Astrocyte of the cerebellum (primary cell): ENCODE measurements at places on chromosomes 6 and 20.

DNA sequence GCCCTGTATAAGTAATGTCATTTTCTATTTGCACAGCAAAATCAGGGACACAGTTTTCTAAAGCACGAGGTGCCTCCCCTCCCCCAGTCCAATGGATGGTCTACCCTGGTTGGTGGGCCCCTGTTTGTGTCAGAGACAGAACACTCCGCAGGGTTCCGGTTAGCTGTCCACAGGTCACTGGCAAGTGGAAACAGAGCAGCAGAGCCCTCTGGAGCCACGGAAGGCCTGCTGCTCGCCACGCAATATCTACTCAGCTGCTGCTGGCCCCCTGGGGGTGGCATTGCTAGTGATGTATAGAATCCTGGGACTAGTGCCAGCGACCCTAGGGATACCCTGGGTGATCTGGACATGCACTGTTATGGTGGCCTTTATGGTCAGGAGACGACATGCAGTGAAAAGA, 50.4 kb downstream of the RIN2 start:
- no peak for DNase-seq

DNA sequence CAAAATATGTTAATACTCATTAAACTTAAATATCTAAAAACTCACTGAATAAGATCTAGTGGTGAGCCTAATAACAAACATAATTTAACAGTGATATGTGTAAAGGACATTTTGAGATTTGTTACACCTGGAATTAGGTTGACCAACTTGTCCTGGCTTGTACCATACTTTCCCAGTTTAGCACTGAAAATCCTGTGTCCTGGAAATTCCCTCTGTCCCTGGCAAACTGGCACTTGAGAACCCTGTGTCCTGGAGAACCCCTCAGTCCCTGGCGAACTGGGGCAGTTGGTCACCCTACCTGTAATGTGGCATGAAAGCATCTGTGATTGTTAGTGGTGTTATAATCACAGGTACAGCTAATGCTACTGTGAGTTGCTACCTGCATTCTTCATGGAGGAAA, 6.9 kb upstream of the PRND start:
- DNase-seq, result no peak

GRCh38 chr20:10565922-10566897, 107.6 kb downstream of the JAG1 start:
- no peak for DNase-seq

DNA sequence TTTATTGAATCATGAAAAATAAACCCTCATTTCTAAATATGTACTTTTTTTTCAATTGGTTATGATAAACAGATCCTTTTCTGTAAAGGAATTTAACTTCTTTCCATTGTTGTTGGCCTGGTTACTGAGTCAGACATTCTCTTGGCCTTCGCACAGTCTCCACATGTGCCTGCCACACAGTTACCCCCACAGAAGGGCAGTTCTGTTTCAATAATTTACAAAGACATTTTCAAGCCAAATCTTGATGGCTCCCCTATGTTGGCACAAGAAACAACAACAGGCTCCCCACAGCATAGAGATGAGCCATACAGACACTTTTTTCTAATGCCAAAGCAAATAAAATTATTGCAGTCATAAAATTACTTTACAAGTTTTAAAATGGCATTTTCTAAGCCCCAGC, 55.6 kb upstream of the BEND6 start:
- DNase-seq, result peak; percentile 27

- DNase-seq, result no peak
These were observed 194.7 kb upstream of the RSPO3 start for GRCh38 chr6:126923807-126924206.

GRCh38 chr20:25035921-25036320, 22.0 kb downstream of the ACSS1 start:
- DNase-seq, result no peak

GRCh38 chr6:14986370-14986769, 259.5 kb upstream of the JARID2 start:
- no peak for DNase-seq

GRCh38 chr6:158978757-158979156, 21.2 kb downstream of the RSPH3 start:
- peak; percentile 57 for DNase-seq

- no peak for DNase-seq
These were observed 71.1 kb downstream of the HDDC2 start for GRCh38 chr6:125230674-125231073.

GRCh38 chr6:96304997-96305396, 216.6 kb upstream of the UFL1 start:
- DNase-seq, result no peak

DNA sequence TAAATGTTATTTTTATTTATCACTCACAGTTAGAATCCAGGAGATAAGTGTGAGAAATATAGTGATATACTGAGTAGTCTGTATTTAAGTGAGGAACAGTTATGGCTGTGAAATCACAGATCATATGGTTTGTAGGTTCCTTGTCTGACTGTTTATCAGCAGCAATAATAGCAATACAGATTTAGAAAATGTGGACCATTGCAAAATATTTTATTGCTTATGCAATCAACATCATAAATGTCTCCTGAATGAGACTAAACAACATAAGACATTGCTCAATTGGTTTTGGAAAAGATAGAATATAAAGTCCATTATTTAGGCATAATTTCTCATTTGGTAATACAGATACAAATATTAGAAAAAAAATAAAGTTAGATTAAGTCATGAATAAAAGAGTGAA, 43.7 kb downstream of the CCDC170 start:
- no peak for DNase-seq

DNA sequence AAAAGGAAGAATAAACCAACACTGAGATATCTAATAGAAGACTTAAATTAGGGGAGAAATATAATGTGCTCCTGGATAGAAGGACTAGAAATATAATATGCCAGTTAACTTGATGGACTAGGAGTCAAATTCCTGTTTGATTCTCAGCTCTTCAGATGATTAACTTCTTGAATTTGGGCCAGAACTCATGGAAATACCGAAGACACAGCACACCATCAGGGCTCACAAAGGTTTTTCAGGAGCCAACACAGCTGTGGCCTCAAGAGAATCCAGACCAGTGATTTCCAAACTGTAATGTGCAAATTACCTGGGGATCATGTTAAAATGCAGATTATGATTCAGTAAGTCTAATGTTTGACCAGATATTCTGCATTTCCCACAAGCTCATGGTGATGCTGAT, 33.8 kb upstream of the LRRC1 start:
- DNase-seq, result peak; percentile 20

DNA sequence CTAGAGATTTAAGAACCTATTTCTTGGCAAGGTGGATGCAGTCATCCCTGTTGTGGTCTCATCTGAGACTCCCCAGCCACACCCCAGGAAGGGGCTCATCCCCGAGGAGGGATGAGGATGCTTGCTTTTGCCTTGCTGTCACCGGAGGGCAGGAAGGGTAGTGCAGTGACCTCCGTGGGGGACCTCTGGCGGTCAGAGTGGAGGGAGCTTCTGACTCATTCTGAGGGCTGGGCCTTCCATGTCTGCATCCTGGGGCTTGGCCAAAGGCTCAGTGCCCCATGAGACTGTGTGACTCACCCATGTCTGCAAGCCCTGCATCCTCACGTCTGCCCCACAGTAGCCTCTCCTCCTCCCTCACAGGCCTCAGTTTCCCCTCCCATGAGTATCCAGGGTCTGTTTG, 38.7 kb downstream of the UQCC2 start:
- DNase-seq, result peak; percentile 80

DNA sequence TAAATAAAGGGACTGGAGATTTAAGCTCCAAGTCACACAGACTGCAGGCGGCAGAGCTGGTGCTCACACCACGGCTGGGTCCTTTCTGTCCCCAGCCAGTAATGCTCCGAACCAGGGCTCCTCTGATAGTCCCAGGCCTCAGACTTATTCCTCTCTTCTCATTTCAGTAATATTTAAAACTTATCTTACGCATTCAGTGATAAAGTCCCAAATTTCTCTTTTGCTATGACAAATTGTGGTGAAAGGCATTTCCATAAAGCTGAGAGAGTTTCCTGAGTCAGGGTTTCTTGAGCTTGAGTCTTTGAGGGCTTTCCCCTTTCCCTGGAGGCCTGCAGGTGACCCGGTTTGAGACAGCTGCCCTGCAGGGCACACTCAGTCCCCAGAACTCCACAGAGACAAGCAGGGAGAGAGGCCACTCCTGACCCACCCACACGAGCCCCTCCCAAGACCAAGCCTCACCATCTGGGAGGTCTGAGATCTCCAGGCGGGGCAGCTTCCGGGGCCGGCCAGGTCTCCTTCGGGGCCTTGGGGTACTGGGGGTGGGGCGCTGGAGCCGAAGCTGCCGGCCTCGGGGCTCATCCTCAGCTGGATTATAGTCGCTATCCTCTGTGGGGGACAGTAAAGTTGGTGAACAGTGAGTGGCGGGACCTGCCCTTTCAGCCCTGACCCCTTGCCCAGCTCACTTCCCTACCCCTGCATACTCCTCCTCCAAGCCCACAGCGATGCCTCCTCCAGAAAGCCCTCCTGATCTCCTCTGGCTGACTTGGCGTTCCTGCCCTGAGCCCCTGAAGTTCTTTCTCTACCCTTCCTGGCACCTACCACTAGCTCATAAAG, 6.6 kb downstream of the ZNF335 start:
- DNase-seq, result no peak

GRCh38 chr20:36666181-36666740, 20.3 kb upstream of the SLA2 start:
- DNase-seq, result no peak

DNA sequence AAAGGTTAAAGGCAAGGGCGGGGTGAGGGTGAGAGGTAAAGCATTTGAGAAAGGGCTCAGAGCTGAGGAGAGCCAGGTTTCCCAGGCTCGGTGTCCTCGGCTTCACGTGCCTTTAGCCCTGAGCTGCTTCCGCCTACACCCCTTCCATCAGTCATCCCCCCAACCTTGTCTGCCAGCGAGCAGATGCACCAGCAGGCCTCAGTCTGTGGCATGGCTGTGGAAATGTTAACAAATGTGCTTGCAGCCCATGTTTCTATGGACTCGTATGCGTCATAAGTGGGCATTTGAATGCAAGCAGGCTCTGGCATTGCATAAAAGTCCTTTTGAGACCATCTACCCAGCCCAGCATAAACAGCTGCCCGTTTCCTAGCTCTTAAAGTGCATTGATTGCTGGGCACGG, 88.8 kb downstream of the SYNJ2 start:
- DNase-seq, result no peak

GRCh38 chr6:167781066-167781767, 45.5 kb upstream of the AFDN start:
- no peak for DNase-seq

- DNase-seq, result no peak
These were observed 732.2 kb downstream of the HDGFL1 start for GRCh38 chr6:23301556-23301955.

DNA sequence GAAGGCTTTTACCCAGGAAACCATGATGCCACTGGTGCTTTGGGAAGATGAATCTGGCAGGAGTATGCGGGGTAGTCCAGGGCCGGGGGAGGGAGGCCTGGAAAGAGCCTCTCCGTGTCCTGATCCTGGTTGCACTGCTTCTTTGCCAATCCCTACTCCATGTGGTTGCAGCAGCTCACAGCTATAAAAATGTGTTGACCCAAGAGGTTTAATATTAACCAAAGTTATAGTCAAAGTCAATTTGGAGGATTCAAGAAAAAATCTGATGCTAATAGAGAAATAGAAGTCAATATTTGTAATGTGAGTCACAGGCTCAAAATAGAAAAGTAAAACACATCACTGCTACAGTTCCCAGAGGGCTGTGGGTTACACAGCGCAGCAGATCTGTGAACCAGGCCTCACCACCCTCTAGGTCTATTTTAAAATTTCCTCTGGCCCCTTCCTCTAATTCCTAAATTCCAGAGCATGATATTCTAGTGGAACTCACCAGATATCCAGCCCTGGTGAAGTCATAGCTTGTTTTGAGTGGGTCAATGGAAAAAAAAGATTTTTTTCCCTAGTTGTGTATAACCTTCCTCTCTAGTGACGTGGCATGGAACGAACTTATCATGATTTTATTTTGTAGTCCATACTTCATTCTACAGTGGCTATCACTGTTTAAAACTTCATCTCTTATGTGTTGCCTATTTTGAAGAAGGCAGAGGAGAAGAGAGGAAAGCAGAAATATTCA, 63.2 kb upstream of the BMP2 start:
- peak; percentile 22 for DNase-seq

GRCh38 chr20:24913076-24913628, 35.9 kb upstream of the CST7 start:
- no peak for DNase-seq

DNA sequence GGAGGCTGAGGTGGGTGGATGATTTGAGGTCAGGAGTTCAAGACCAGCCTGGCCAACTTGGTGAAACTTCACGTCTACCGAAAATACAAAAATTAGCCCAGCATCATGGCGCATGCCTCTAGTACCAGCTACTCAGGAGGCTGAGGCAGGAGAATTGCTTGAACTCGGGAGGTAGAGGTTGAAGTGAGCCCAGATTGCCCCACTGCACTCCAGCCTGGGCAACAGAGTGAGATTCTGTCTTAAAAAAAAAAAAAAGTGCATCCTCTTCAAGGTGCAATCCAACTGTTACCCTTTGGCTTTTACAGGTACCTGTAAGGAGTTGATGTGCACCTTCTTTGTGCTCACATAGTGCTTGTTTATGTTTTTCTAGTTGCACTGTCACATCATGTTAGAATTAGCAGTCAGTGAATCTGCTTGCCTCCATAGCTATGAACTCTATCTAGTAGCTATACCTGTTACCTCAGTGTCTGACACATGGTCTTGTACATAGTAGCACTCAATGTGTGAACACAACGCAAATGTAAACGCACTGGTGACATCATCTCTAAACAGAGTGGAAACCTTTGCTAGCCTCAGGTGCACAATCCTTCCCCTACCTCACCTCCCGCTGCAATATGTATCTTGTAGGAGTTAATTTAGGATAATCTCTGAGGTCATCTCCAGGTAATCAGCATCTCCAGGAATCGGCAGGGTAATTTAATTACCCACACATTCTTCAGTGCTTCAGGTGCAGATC, 9.7 kb downstream of the MSH5 start:
- DNase-seq, result no peak

GRCh38 chr6:43740321-43740960, 29.6 kb upstream of the VEGFA start:
- DNase-seq, result no peak

DNA sequence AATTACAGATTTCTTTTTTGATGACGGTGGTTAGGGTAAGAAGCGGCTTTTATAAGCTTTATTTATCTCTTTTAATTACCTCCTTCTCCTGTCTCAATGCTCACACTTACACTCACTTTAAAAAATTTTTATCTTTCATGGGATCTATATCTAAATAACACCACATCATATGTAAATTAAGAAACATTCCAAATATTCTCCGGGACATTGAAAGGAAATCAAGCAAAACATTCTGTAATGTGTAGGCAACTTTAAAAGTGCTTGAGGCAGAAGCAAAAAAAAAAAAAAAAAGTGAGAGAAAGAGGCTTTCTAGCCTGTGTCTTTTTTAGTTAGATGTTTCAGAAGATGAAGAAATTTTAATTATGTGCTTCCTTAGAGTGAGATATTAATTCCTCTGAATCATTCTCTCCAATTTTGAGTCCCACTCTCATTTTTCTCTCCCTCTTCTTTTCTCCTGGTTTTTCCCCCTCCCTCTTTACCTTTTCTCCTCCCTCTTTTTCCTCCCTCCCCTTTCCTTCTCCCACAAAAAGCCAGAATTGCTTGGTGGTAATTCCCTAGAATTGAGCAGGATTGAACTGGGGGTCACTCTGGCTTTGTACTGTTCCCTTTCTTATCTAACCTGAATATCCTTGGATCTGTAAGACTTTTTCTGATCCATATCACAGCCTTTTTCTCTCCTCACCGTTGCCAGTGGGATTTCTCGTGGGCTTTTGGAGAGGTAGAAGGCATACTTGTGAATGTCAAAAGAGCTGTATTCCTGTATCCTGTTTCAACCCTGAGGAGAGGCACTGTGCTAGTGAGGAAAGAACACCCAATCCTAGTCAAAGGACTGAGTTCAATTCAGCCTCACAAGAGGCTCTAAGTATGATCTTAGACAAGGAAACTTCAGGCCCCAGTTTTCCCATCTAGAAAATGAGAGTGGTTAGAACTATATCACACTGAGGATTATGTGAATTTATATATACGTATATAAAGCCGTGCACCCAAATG, 30.4 kb downstream of the KCNQ5 start:
- DNase-seq, result no peak
